Glutamatergic neuron (in vitro differentiated cells): ENCODE measurements at places on chromosomes 2 and 18. TPM values are rescaled to one million over a fixed set of nuclear protein-coding genes. Genes with fewer than 3 reads are reported as not detected.

The SCTR gene
- total RNA-seq: not detected

The ABCG8 gene
- not detected for total RNA-seq

The ALLC gene
- total RNA-seq: not detected

The CNGA3 gene
- total RNA-seq: 7.6 TPM

The RBM44 gene
- 1.3 TPM for total RNA-seq

The REG1B gene
- total RNA-seq: not detected

The SLC9A4 gene
- 0.12 TPM for total RNA-seq

The DES gene
- 1.3 TPM for total RNA-seq

The CHPF gene
- 31.1 TPM for total RNA-seq

The SLC4A5 gene
- total RNA-seq: 8.2 TPM

The NETO1 gene
- 5.5 TPM for total RNA-seq

The IL36G gene
- not detected for total RNA-seq

The MALL gene
- total RNA-seq: 0.49 TPM

The CACNB4 gene
- 5.1 TPM for total RNA-seq

The FHOD3 gene
- 21.2 TPM for total RNA-seq

The MDH1 gene
- 103 TPM for total RNA-seq

The NCKAP1 gene
- total RNA-seq: 116 TPM

The HOXD12 gene
- total RNA-seq: not detected

The PXDN gene
- 226 TPM for total RNA-seq

The ST8SIA5 gene
- total RNA-seq: 0.56 TPM
